Naive thymus-derived CD8-positive, alpha-beta T cell (primary cell): ENCODE measurements at places on chromosomes 5 and 9.

DNA sequence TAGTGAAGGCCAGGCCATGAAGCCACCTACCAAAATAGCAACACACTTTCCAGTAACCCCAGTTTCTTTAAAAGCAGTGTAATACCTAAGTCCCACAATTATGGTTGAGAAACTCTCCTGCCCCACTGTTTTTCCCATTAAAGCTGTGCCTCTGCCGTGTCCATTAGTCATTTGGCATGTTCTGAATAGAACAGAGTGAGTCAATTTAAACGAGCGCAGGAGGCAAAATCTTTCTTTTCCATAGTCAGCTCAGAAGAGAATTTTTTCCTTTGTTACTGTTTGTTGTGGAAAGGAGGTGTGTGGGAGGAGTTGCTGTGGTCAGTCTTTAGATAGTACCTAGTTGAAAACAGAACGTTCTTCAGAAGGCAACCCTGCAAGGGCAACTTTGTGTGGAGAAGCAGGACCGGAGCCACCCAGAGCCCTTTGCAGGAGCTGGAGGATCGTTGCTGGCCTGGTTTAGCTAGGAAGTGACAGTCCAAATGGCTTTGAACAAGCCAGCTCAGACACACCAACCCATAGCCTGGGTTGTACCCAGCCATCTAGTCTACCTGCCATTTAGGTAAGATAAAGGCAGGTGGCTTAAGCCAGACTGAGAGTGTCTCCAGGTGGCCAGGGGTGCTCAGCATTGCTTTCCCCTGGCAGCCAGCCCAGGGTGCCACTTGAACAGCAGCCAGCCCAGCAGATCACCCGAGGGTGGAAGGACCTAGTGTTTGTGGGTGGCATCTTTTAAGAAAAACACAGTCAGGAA is 30.4 kb downstream of the GADD45G start:
- no peak for DNase-seq

DNA sequence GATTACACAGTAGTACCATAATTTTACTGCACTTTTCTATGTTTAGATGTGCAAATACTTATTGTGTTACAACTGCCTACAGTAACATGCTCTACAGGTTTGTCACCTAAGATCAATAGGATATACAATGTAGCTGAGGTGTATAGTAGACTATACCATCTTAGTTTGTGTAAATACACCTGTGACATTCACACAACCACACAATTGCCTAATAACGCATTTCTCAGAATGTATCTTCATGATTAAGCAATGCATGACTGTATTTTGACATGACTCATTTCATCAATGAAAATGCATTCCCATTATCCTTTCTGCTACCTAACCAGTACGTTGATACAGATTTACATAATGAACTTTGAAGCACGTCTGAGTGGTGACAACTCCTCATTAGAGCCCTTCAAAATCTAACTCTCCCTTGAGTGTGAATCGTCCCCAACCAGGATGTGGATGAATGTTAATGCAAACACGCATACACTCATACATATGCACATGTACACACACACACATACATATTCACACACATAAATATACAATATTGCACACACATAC is 28.4 kb downstream of the GZMK start:
- DNase-seq, result no peak

DNA sequence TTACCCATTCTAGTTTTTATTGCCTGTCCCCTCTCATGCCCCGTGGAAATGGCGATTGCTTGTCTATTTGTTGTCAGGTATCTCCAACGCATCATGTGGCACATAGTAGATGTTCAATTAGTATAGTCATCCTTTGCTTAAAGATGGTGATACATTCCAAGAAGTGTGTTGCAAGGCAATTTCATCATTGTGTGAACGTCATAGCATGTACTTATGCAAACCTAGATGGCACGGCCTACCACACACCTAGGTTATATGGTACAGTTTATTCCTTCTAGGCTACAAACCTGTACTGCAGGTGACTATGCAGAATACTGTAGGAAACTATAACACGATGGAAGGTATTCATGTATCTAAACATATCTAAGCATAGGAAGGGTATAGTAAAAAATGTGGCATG is 163.9 kb upstream of the DAPK1 start:
- DNase-seq, result no peak

DNA sequence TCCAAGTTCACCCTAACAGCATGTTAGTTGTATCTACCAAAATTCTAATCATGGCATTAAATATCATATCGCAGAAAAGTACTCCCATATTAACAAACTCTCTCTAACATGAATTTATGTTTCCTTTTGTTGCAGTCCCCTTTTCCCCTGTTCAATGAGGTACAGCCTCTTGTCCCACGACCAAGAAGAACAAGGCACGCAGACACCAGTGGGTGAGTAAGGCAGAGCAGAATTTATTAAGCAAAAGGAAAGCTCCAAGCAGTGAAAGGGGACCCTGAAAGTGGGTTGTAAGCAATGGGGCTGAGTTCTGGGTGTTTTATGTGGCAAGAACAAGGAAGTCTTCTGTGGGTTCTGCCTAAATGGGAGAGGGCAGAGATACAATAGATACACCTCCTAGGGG is 183.5 kb downstream of the LURAP1L start:
- DNase-seq, result no peak

GRCh38 chr5:116468583-116468982 is 106.0 kb downstream of the SEMA6A start:
- no peak for DNase-seq

DNA sequence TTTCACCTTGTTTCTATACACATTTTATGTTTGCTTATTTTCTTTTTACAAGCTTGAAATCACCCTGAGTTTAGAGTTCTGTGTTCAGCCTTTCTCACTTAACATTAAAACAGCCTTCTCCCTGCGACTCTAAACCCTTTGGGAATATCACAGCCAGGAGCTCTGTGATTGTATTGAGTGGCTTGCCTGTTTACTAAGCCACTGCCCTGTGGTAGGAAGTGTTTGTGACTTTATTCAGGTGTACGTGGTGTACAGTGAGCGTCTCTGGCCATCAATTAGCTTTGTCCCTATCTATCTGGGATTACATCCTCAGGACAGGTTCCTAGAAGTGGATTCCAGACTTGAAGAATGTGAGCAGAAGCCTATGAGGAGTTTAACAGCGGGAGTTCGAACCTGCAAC is 11.0 kb upstream of the NEURL1B start:
- no peak for DNase-seq

- peak; percentile 83 for DNase-seq
Observed at GRCh38 chr5:75049456-75050351, 2.7 kb downstream of the GCNT4 start.

- DNase-seq, result peak; percentile 36
Observed at GRCh38 chr5:135457424-135458071, 5.4 kb upstream of the TIFAB start.

DNA sequence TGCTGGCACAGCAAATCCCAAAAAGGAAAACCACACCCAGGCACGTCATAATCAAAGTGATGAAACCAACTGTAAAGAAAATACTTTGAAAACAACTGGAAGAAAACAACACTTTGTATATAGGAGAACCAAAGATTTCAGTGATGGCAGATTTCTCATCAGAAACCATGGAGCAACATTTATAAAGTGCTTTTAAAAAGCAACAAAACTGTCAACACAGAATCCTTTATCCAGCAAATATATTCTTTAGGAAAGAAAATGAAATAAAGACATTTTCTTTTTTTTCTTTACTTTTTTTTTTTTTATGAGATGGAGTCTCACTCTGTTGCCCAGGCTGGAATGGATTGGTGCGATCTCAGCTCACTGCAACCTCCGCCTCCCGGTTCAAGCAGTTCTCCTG is 5.3 kb upstream of the FAM151B start:
- no peak for DNase-seq

DNA sequence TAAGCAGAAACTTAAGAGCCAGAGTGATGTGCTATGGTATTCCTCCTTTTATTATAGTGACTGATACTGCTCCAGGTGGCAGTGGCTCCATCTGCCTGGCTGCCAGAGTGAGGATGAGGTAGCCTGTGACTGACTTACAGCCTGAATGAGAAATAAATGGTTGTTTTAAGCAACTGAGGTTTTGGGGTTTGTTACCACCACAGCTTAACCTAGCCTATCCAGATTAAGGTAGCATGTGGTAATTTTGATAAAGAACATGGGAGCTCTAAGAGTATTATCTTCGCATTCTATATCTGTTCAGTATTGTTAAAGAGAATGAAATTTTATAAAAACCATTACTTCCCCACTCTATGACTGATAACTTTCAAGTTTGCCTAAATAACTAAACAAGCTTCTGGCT is 39.0 kb downstream of the GOLPH3 start:
- no peak for DNase-seq

- DNase-seq, result no peak
Observed at GRCh38 chr9:125749951-125750626, 2.9 kb downstream of the PBX3 start.

- no peak for DNase-seq
Observed at GRCh38 chr5:127094161-127094814, 21.0 kb upstream of the C5orf63 start.

DNA sequence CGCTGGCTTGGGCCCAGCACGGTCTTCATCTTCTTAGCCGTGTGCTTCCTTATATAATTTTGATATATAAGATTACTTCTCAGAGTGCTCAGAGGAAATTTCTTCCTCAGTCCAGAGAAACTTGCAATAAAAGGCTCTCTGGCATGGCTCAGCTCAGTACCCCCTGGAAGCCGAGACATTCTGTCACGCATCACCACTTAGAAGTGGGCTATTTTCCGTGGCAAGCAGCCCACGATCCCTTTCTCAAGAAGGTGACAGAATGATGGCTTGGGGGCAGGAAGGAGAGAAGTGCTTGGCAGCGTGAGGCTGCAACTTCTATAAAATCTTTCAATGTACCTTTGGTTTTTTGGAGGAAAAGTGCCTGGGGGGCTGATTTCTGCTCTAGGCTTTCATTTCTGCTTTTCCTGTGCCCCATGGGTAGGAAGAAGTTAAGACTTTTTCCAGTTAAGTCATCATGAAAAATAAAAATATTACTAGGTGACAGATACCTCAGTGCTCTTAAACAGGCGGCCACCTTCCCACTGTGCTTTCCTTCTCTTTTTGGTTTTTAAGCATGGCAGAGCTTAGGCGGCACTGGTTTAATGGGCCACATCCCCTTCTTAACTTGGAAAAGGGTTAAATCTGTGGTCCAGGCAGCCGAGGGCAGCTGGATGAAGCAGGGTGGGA is 104.6 kb downstream of the MVB12B start:
- DNase-seq, result no peak

- no peak for DNase-seq
Observed at GRCh38 chr5:5995819-5996218, 382.5 kb downstream of the MED10 start.

DNA sequence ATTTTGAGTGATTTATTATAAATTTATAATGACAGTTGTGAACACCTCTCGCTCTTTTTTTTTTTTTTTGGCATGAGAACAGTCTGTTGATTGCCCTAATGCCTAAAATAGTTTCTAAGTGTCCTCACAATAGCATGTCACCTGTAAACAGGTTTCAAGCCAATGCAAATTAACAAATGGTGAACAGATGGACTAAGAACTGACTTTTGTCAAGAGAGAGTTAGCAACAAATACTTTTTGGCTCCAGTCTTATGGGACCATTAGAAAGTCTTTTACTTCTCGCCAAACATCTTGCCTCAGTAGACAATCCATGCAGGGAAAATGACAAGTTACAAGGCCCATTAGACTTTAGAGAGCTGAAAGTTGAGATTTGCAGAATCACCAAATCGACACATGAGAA is 67.8 kb downstream of the MED27 start:
- no peak for DNase-seq

DNA sequence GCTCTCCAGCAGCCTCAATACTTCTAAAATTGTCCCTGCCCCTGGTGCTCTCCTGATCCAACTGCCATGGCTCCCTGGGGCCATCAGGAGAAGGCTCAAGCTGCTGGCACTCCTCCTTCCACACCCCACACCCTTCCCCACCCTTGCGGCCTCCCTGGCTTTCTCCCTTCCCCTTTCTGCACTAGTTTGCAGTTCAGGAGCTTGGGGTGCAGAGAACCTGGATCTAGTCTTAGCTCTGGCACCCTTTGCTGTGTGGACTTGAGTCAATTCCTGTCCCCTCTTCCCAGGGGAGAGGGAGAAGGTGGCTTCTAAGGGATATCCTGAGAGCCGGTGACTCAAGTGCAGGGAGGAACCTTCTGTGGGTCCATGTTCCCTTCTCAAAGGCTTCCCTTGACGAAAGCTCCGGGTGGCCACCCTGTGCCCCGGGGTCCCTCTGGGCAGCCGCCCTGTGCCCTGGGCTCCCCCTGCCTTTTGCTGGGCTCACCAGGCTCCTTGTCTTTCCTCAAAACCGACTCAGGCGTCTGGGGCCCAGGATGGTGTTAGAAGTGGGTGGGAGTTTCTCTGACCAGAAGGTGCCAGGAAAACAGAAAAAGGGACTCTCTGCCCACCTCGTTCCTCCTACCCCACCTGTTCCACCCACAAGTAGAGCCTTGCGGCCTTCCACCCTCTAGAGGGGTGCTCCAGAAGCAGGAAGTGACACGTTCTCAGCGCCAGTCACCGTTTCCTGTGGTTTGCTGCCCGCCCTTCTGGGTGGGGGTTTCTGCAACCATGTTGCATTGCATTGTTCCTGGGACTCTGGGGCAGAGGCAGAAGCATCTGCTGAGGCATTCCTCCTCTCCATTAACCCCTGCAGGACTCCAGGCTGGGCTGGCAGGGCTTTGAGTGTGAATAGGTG is 15.0 kb downstream of the GLIPR2 start:
- peak; percentile 93 for DNase-seq
